ENCODE measurements at places on chromosomes 1 and 21. TPM values are rescaled to one million over a fixed set of nuclear protein-coding genes. Genes with fewer than 3 reads are reported as not detected.

The BEND5 gene
- total RNA-seq: not detected

- DNase-seq: no peak
These were observed 3.6 kb downstream of the ZNF362 start for GRCh38 chr1:33259879-33260278.

DNA sequence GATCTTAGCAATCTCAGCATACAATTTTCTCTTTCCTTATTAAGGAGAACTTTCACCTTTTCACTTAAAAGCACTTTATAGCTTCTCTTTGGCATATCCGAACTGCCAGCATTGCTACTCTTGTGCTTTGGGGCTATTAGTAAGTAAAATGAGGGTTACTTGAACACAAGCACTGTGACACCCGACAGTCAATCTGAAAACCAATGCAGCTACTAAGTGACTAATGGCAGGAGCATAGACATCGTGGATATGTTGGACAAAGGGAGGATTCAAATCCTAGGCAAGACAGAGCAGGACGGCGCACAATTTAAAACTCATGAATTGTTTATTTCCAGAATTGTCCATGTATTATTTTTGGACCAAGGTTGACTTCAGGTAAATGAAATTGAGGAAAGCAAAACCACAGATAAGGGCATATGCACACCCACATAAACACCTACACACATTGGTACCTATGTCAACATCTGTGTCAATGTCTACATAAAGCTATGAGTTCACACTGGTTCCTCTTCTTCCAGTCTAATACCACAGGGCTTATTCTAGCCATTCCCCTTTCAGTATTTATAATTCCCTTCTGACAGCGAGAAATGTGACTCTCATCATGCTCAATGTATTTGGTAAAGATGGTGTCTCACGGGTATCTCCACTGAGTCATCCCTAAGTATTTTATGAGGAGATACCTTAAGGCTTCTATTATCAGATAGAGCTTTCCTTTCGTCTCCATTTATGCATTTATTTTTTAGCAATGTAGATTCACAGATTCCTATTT is 75.3 kb upstream of the RALGPS2 start:
- DNase-seq: no peak

DNA sequence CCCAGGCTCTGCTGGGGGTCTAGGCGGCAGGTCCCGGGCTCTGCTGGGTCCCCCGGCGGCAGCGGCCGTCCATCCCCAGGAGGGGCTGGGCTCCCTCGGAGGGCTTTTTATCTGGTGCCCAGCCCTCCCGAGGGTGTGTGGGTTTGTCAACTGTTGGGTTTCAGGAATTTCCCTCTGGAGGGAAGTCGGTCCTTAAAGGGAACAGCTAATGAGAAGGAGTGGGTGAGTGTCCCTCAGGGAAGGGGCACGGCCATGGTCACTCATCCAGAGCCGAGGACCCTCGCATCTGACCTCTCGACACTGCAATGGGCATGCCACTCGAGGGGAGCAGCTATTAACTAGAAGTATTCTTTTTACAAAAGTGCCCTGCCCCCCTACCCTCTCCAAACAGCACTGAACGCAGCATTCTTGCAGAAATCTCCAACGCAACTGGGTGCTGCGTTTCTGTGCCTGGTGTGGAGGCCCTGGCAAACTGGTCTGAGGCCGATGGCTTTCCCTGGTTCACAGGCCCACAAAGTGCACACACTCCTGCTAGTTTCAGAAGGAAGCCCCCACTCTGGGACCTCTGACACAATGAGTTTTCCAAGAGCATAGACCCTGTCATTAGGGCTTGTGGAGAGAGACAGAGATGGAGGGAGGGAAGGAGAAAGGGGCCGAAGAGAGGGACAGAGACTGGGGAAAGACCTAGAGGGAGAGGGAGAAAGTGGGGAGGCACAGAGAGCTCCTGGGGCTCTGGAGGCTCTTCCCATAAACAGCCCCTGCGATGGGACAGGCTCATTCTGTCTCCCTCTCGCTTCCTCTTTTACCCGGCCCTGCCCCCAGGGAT is 1.0 kb upstream of the TSPEAR start:
- no peak for DNase-seq

GRCh38 chr1:180131510-180131909 is 23.2 kb upstream of the QSOX1 start:
- no peak for DNase-seq

DNA sequence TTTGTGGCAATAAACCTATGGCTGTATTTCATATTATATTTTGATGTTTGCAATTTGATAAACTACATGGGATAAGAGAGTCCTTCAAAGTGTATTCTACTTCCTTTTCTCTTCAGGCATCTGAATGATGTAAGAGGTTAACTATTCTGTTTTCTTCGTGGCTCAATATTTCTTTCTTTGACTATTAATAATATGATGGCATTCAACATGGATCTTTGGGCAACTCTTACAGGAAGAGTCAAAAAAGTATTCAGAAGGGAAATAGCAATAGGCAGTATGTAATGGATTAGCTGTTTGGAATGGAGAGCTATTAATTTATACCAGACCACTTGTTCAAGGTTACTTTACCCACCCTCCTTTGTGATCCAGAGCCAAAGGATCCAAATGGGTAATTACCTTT is 74.4 kb downstream of the HMCN1 start:
- no peak for DNase-seq

DNA sequence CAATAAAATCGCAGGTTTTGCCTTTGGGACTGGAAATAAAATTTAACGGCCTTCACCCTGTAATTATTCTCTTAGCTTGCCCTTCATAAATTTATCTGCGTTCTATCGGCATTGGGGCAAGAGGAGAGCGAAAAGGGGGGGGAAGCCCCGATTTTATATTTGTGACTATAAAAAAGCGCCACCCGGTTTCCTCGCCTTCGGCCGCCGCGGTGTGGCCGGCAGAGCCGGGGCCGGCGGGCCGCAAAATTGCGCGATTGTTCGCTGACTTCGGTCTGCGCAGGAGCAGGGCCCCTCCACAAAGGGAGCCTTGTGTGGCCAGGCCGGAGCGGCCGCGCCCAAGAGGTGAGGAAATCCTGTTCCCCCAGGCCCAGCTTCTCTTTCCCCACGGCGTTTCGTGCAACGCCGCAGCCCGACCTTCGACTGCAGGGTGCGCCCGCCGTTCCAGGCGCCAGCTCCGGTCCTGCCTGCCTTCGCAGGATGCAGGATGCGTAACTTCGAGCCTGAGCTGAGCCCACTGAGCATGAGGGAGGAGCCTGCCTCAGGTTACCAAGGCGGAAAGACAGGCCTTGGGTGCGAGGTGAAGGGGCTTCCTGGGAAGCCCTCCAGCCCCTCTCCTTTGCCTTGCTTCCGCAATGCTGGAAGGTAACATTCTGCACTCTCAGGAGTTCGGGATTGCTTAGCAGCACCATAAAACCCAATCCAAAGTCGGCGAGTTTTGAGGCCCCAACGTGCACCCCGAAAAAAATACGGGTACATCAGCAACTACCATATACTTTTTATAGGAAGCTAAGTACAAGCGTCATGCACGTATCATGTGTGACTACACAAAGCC is 4.9 kb upstream of the TBX15 start:
- no peak for DNase-seq
